Osteoblast (primary cell): ENCODE measurements at places on chromosomes 4 and X. TPM values are rescaled to one million over a fixed set of nuclear protein-coding genes. Genes with fewer than 3 reads are reported as not detected.
A peak's percentile ranks its signal among the peaks of the same experiment; 100 is the strongest.

DNA sequence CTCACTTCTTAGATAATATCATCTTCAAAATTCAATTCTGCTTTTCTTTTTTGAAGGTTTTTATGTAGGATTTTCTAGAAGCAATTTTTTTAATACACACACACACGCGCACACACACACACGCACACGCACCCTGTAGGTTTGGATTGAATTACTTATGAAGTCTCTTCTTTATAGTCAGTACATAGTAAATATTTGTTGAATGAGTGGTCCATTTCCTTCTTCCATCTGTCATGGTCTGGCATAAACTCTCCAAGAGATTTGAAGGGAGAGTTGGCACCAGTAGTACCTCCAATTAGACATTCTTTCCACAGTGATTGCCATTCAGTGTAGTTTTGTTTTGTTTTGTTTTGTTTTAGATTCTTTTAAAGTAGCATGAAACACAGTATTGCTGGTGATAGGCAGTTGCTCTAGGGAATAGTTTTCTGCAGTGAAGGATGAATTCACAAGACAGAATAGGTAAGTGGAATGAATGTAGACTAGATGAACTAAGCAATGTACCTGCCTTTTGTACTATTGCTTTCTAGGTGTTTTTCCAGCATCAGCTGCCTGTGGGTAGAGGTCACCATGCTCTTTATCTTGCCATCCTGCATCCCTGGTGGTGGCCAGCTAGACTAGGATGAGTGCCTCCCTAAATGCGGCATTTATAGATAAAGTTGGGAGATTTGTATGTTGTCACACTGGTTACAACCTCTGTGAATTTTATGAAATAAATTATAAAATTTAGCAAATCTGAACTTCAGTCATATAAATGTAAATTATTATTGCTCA lies 20.5 kb downstream of the PDLIM5 start:
- H3K4me3 ChIP-seq, result no peak overlapping the region
- H3K36me3 ChIP-seq, result peaks cover 4% of the 10 kb centered on the region
- H3K27me3 ChIP-seq, result no peaks in the 10 kb centered on the region
- no peak for DNase-seq
- peak overlapping the region; percentile 31 for H3K27ac ChIP-seq

GRCh38 chr4:3197366-3198105 lies 51.4 kb upstream of the MSANTD1 start:
- no peaks in the 10 kb centered on the region for H3K27me3 ChIP-seq
- H3K4me1 ChIP-seq, result peaks cover 6% of the 10 kb centered on the region
- DNase-seq, result peak; percentile 50
- no peak overlapping the region for H3K4me3 ChIP-seq
- H3K27ac ChIP-seq, result no peak overlapping the region

- no peak overlapping the region for H3K27ac ChIP-seq
- no peak for DNase-seq
- H3K27me3 ChIP-seq, result no peaks in the 10 kb centered on the region
- no peak overlapping the region for H3K4me3 ChIP-seq
- H3K4me1 ChIP-seq, result no peaks in the 10 kb centered on the region
Observed at GRCh38 chrX:42797651-42798269, 19.8 kb upstream of the PPP1R2C start.

- no peak for DNase-seq
- H3K27me3 ChIP-seq, result no peaks in the 10 kb centered on the region
- H3K4me1 ChIP-seq, result no peaks in the 10 kb centered on the region
- H3K27ac ChIP-seq, result no peak overlapping the region
Observed at GRCh38 chr4:31045724-31046318, 325.7 kb downstream of the PCDH7 start.

The AKAP4 gene
- total RNA-seq, result not detected in 2 replicates

GRCh38 chr4:187016101-187016500 lies 292.4 kb upstream of the FAT1 start:
- H3K4me1 ChIP-seq, result no peaks in the 10 kb centered on the region
- no peak for DNase-seq
- H3K27ac ChIP-seq, result no peak overlapping the region
- H3K4me3 ChIP-seq, result no peak overlapping the region

- no peak for DNase-seq
- H3K27me3 ChIP-seq, result no peaks in the 10 kb centered on the region
Observed at GRCh38 chr4:168097161-168097560, 4.8 kb downstream of the ANXA10 start.

DNA sequence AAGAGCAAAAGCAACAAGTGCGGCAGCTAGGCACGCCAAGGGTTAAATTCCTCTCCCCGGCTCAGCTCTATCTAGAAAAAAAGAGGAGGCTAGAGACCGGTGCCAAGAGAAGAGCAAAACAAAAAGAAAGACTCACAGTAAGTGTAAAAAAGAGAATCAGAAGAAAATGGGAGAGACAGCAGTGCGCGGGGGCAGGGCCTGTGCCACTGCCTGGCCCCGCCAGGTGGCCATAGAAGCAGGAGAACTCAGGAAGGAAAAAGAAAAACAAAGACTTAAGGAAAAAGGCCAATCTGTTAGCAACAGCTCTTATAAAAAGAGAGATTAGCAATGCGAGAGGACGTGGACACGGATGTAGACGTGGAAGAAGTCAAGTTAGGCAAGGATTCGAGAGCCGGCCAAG lies 3.2 kb downstream of the ACOX3 start:
- H3K36me3 ChIP-seq, result peaks cover 3% of the 10 kb centered on the region
- H3K4me1 ChIP-seq, result peaks cover 24% of the 10 kb centered on the region
- DNase-seq, result no peak
- H3K27ac ChIP-seq, result no peak overlapping the region
- H3K4me3 ChIP-seq, result no peak overlapping the region

The FAM9C gene
- total RNA-seq, result under 0.01 TPM in 1 of 2 replicates, not detected in the other

The MAGEA6 gene
- total RNA-seq, result not detected in 2 replicates

DNA sequence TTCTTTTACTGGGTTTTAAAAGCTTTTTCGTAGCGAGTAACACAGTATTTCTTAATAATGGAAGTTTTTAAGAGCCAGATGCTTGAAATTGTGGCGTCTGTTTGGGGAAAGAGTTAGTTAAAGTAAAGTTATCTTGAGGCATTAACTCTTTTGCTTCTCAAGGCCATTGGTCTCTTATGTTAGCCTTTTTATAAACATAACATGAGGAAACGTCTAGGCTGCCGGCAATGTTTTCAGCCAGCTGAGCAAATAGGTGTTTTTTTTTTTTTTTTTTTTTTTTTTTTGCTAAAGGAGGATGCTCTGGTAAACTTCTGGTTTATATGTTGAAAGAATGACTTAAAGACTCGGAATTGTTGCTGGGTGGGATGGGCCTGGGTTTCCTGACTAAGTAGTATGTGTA lies 51.1 kb upstream of the RBMX start:
- no peaks in the 10 kb centered on the region for H3K36me3 ChIP-seq
- no peak overlapping the region for H3K27ac ChIP-seq
- no peaks in the 10 kb centered on the region for H3K4me1 ChIP-seq
- no peak overlapping the region for H3K4me3 ChIP-seq
- DNase-seq, result no peak

GRCh38 chrX:23332888-23333821 lies 1.5 kb upstream of the PTCHD1 start:
- H3K27ac ChIP-seq, result no peak overlapping the region
- no peaks in the 10 kb centered on the region for H3K4me1 ChIP-seq
- no peaks in the 10 kb centered on the region for H3K36me3 ChIP-seq
- H3K27me3 ChIP-seq, result peaks cover 49% of the 10 kb centered on the region
- peak; percentile 72 for DNase-seq

DNA sequence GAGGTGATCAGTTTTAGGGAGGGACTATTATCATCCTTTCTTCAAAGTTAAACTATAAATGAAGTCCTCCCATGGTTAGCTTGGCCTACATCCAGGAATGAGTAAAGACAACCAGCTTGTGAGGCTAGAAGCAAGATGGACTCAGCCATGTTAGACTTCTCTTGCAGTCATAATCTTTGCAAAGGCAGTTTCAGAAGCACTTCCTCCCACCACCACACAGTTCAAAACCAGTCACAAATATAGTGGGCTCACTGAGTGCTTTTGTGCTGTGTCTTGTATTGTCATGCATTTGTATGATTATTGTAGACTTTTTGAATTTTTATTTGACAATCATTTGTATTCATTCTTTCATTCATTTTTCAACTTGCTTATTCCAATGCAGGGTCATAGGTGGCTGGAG lies 204.5 kb downstream of the ZNF674 start:
- H3K27ac ChIP-seq, result no peak overlapping the region
- DNase-seq, result no peak
- no peaks in the 10 kb centered on the region for H3K4me1 ChIP-seq
- no peaks in the 10 kb centered on the region for H3K36me3 ChIP-seq
- H3K4me3 ChIP-seq, result no peak overlapping the region

DNA sequence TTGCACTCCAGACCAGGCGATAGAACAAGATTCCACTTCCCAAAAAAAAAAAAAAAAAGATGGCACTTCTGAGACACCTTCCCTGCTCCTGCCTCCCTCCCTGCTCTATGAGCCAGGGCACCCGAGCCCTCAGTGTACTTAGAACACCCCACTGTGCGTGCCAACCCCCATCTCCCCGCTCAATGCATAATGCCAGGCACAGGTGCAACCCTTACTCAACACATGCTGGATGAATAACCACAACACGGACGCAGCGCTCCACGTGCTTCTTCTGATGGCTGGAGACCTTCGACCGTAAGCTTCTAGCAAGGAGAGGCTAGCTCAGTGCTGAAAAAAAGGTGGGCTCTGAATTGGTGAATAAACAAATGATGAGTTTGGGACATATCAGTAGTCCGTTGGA lies 19.9 kb upstream of the IRAK1 start:
- H3K27me3 ChIP-seq, result peaks cover 10% of the 10 kb centered on the region
- H3K4me3 ChIP-seq, result no peak overlapping the region
- H3K4me1 ChIP-seq, result peaks cover 47% of the 10 kb centered on the region
- H3K27ac ChIP-seq, result peak overlapping the region; percentile 85
- H3K36me3 ChIP-seq, result peaks cover 4% of the 10 kb centered on the region

- DNase-seq, result peak; percentile 49
- no peaks in the 10 kb centered on the region for H3K36me3 ChIP-seq
- H3K27me3 ChIP-seq, result no peaks in the 10 kb centered on the region
- no peak overlapping the region for H3K4me3 ChIP-seq
Observed at GRCh38 chr4:53967986-53968385, 96.4 kb downstream of the CHIC2 start.

- H3K27me3 ChIP-seq, result peaks cover 12% of the 10 kb centered on the region
- no peaks in the 10 kb centered on the region for H3K4me1 ChIP-seq
- H3K27ac ChIP-seq, result no peak overlapping the region
- no peaks in the 10 kb centered on the region for H3K36me3 ChIP-seq
- H3K4me3 ChIP-seq, result no peak overlapping the region
Observed at GRCh38 chr4:184891816-184892397, 66.1 kb upstream of the ACSL1 start.

GRCh38 chr4:52873191-52873590 lies 11.1 kb downstream of the RASL11B start:
- H3K27me3 ChIP-seq, result no peaks in the 10 kb centered on the region
- H3K27ac ChIP-seq, result no peak overlapping the region
- H3K4me3 ChIP-seq, result no peak overlapping the region
- H3K36me3 ChIP-seq, result no peaks in the 10 kb centered on the region
- H3K4me1 ChIP-seq, result no peaks in the 10 kb centered on the region
- no peak for DNase-seq

- no peak for DNase-seq
- no peaks in the 10 kb centered on the region for H3K4me1 ChIP-seq
- H3K27ac ChIP-seq, result no peak overlapping the region
- no peak overlapping the region for H3K4me3 ChIP-seq
- no peaks in the 10 kb centered on the region for H3K27me3 ChIP-seq
Observed at GRCh38 chrX:29297171-29297800, 710.0 kb downstream of the IL1RAPL1 start.

DNA sequence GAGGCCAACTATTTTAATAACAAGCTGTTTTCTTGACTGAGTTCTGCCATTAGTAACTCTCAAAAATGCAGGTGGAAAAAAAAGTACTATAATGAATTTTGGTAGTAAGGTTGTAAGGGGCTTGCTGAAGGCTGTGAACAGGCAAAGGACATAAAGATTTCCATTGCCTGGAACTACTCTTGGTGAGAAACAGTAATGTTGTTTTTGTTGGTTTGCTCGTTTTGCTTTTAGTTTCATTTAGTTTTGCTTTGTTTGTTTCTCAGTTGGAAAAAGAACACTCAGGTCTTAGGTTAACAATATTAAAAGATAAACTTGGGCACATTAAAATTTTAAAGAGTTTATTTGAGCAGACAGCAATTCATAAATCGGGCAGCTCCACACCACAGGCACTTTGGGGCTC lies 824.5 kb upstream of the HTR2C start:
- no peaks in the 10 kb centered on the region for H3K4me1 ChIP-seq
- H3K4me3 ChIP-seq, result no peak overlapping the region
- peaks cover 5% of the 10 kb centered on the region for H3K27me3 ChIP-seq
- DNase-seq, result no peak

- H3K36me3 ChIP-seq, result no peaks in the 10 kb centered on the region
- H3K27ac ChIP-seq, result no peak overlapping the region
- no peaks in the 10 kb centered on the region for H3K4me1 ChIP-seq
- peak; percentile 69 for DNase-seq
- H3K27me3 ChIP-seq, result peaks cover 43% of the 10 kb centered on the region
- H3K4me3 ChIP-seq, result no peak overlapping the region
Observed at GRCh38 chr4:4225915-4226605, 669 bp downstream of the OTOP1 start.

DNA sequence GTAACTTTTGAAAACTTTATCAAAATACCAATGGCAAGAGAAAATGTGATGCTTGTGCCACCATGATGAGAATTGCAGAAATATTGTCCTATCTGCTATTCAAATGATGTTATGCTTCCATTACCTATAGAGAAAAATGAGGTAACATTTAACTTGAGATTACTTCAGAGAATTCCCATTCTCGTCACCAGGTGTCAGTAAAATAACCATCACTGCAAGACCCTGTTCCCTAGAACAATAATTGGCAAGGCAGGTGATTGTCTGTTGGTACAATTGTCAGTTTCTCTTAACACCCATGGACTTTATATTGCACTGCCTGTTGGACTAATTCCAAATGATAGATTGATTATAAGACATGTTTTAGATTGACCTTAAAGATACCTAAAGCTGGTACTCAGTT lies 179.9 kb downstream of the GABRG1 start:
- H3K27me3 ChIP-seq, result no peaks in the 10 kb centered on the region
- no peaks in the 10 kb centered on the region for H3K36me3 ChIP-seq
- H3K4me3 ChIP-seq, result no peak overlapping the region
- H3K27ac ChIP-seq, result no peak overlapping the region
- H3K4me1 ChIP-seq, result no peaks in the 10 kb centered on the region

DNA sequence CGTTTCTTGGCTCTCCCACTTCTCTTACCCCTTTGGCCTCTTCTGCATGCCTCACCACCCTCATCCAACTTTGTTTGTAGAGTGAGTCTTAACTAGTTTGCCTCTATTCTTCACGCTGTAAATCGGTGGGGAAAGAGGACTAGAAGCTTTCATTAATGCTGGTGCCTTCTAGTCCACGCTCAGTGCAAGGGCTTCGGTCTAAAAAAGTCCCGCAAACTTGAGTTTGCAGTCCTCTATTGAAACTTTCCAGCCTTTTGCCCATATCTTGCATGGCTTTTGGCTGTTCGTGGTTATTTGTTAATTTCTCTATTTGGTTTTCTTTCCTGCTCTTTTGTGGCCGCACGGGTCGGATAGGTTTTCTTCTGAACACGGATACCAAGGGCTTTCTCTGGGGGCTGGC lies 868 bp downstream of the DACH2 start:
- no peak overlapping the region for H3K27ac ChIP-seq
- no peaks in the 10 kb centered on the region for H3K36me3 ChIP-seq
- H3K4me3 ChIP-seq, result no peak overlapping the region
- H3K4me1 ChIP-seq, result no peaks in the 10 kb centered on the region
- peaks cover 6% of the 10 kb centered on the region for H3K27me3 ChIP-seq

The SORBS2 gene
- total RNA-seq, result 50.7 and 85.0 TPM in 2 replicates
